ACHN (cell line): ENCODE measurements at places on chromosomes 1 and 21.

GRCh38 chr1:205800427-205800826 lies 12.6 kb downstream of the SLC41A1 start:
- DNase-seq: no peak

- DNase-seq: no peak
Observed at GRCh38 chr21:46067505-46068201, 30.3 kb upstream of the COL6A2 start.

- peak; percentile 27 for DNase-seq
Observed at GRCh38 chr1:47527653-47528272, 89.9 kb downstream of the FOXD2 start.

DNA sequence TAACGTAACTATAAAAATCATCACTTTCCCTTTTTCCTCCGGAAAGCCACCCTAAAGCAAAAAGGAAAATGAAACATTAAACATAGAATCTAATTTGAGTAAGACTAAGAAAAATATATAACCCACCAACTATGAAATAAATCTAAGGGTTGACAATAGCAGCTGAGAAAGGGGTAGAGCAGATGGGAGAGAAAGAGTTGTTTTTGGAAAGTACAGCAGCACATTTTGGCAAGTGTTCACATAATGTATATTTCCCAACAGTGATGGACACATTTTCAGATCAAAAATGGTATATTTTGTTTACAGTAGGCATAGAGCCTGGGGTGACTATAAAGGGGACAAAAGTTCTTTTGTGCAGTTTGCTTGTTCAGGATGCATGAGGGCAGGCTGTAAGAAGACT lies 1287.4 kb upstream of the B3GALT2 start:
- DNase-seq: no peak

DNA sequence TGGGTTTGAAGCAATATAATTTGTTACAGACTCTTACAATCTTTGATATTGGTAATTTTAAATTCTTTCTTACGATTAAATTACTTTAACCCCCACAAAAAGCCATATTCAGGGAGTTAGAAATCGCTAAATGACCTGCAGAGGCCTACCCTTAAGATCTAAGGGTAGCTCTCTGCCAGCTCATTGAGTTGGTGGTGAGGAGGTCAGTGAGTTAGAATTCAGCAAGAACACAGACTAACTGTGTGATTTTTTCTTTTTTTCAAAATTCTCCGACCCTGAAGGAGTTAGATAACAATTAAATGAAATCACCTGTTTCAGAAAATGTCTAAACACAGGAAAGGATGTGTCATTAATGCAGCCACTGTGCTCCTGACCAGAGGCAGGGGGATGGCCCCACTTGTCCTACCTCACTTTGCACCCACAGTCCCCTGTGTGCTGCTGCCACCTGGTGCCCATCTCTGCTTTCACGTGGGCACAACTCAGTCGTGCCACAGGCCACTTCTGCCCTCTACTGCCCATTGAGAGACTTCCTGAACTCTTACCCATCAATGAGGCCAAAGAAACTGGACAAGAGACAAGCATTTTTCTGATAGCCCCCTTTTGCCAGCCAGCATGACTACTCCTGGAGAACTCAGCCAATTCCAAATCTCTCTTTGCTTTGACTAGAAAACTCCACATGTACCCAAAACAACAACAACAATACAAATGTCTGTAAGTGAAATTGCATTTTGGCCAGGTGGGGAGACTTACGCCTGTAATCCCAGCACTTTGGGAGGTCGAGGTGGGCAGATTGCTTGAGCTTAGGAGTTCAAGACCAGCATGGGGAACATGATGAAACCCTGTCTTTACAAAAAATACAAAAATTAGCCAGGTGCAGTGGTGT lies 8.4 kb downstream of the CFAP45 start:
- DNase-seq: peak; percentile 92

- no peak for DNase-seq
Observed at GRCh38 chr1:116139592-116140134, 28.5 kb downstream of the MAB21L3 start.

GRCh38 chr1:24198766-24199165 lies 11.7 kb upstream of the IFNLR1 start:
- no peak for DNase-seq

DNA sequence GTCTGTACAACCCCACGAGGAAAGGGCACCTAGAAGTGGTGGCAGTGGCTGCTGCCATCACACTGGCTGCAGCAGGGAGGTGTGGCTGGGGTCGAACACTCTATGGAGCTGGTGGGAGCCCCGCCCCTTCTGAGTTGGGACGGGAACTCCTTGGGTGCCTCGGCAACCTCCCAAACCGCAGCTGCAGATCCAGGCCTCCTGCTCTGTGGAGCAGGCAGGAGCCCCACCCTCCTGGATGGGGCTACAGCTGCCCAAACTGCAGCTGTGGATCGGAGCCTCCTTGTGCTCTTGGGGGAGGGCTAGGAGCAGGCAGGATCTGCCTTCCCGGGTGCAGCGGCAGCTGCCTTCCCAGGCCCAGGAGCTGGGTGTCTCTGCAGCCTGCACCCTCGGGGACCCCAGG lies 38.9 kb upstream of the TARDBP start:
- no peak for DNase-seq

DNA sequence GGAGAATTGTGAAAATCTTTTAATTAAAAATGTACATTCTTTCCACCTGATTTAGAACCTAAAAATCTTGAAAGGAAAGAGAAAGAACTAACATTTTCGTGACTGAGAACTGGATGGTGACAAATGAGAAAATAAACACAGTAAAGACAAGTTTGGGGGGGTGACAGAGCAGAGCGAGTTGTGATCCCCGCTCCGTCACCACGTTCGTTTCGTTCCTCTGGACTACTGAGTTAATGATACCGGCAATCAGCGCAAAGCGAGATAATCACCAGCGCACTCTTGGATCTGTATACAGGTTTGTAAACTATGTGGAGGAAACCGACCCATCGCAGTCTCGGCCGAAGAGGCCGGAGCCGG lies 31.2 kb upstream of the CFAP126 start:
- DNase-seq: no peak

GRCh38 chr1:244075247-244075722 lies 24.2 kb downstream of the ZBTB18 start:
- peak; percentile 67 for DNase-seq

GRCh38 chr1:27526569-27527222 lies 36.7 kb upstream of the WASF2 start:
- no peak for DNase-seq

- DNase-seq: no peak
Observed at GRCh38 chr21:27201197-27201596, 234.3 kb upstream of the ADAMTS5 start.

GRCh38 chr21:44897326-44898010 lies 23.2 kb downstream of the ITGB2 start:
- no peak for DNase-seq
